MV-4-11 (cell line): ENCODE measurements at places on chromosomes 11 and 22.
A peak's percentile ranks its signal among the peaks of the same experiment; 100 is the strongest.

- no peak for DNase-seq
These were observed at the start of gene MYOD1 for GRCh38 chr11:17719028-17719937. Gene MYOD1, plus strand, starts transcription at chr11:17719571. Its CDS starts 212 bp downstream, at chr11:17719783.

GRCh38 chr11:1202776-1203504 lies 19.9 kb upstream of the MUC5B start:
- DNase-seq, result no peak

GRCh38 chr11:75839851-75840250 lies 24.8 kb downstream of the UVRAG start:
- DNase-seq, result no peak

DNA sequence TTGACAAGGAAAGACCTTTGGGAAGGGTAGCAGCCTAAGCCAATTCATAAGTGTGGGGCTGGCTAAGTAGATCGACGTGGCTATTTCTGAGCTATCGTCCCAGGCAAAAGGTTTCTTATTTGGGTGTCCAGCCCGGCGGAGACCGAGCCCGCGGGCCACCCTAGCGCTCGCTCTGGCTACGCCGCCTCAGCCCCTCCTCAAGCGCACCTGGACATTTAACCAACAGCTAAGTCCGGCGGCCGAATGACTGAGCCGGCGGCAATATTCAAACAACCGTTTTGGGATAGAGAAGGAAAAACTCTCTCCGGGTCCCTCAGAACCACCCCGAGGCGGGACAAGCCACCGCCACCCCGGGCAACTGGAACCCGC lies 457 bp downstream of the RNF141 start:
- no peak for DNase-seq

DNA sequence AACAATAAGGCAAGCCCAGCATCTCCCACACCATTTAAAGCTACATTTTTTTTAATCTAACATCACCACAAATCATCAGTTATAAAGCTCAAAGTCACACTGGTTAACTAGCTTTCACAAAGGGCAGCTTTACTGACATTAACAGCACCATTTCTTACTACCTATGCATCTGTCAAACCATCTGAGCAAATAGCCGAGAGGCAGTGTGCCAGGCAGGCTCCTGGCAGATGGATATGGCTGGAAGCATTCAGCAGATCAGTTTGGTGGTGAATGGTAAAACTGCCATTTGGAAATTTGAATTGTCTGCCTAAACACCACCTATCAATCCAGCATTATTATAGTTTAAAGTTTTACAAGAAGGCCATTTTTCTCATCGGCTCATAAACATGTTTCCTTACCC lies 131.2 kb downstream of the TTC28 start:
- DNase-seq, result no peak

GRCh38 chr11:36953976-36954375 lies 355.9 kb upstream of the RAG2 start:
- no peak for DNase-seq

GRCh38 chr11:91296629-91297028 lies 928.0 kb upstream of the FAT3 start:
- DNase-seq, result peak; percentile 56

GRCh38 chr11:117502779-117503100 lies 175.1 kb downstream of the CEP164 start:
- DNase-seq, result no peak
